ENCODE measurements at places on chromosomes 12 and 14.

DNA sequence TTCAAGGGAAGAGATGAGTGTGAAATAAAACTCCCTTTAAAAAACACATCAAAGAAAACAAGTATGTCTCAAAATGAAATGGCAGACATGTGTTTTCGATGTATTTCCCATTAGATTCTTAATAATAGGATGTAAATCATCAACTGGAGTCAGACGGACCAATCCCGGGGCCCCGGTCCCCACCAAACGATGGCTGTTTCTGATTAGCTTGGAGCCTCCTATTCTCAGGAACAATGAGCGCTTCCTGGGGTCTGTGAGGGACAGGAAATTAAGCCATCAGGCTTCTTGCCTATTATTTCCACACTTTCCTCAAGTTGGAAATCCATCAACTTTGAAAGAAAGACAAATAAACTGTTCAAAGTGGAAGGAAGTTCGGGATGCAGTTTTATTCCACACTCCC is 179.4 kb downstream of the EFCAB11 start:
- H3K4me3 ChIP-seq: no peak overlapping the region
- DNase-seq: no peak
- H3K27me3 ChIP-seq: peaks cover 15% of the 10 kb centered on the region
- H3K36me3 ChIP-seq: no peaks in the 10 kb centered on the region
- H3K4me1 ChIP-seq: peaks cover 18% of the 10 kb centered on the region
- H3K27ac ChIP-seq: no peak overlapping the region

DNA sequence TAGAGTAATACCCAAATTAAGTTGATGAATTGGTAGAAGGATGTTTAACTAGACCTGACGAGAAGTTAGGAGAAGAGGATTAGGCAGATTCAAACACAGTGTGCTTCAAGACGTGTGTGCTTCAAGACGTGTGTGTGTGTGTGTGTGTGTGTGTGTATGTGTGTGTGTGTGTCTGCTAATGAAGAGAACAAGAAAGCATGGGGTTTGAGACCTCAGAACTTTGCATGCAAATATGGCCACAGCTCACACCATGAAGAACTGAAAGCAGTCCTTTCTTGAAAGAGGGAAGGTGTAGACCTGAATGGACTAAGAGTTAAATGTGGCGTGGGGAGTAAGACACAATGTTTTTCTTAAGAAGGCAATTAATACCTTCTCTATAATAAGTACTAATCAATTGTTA is 32.5 kb upstream of the SSPN start:
- no peaks in the 10 kb centered on the region for H3K36me3 ChIP-seq
- peaks cover 7% of the 10 kb centered on the region for H3K4me1 ChIP-seq
- H3K27me3 ChIP-seq: peaks cover 25% of the 10 kb centered on the region

DNA sequence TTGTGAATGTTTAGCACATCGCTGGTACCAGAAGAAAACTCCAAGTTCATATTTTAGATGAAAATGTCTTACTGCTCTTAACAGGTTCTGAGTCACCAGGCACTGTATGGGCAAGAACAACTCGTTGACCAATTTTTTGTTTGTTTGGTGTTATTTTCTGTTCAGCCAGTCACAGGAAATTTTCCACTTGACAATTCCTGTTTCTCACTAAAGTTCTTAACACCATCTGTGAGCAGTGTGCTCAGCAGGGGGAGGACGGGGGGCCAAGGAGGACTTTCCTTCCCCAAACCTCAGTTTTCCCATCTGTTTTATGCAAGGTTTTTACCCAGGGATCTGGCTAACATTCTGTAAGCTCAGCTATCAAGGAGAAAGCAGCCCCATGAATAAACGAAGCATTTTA is 3.0 kb downstream of the NUAK1 start:
- DNase-seq: no peak
- H3K4me1 ChIP-seq: peaks cover 79% of the 10 kb centered on the region

DNA sequence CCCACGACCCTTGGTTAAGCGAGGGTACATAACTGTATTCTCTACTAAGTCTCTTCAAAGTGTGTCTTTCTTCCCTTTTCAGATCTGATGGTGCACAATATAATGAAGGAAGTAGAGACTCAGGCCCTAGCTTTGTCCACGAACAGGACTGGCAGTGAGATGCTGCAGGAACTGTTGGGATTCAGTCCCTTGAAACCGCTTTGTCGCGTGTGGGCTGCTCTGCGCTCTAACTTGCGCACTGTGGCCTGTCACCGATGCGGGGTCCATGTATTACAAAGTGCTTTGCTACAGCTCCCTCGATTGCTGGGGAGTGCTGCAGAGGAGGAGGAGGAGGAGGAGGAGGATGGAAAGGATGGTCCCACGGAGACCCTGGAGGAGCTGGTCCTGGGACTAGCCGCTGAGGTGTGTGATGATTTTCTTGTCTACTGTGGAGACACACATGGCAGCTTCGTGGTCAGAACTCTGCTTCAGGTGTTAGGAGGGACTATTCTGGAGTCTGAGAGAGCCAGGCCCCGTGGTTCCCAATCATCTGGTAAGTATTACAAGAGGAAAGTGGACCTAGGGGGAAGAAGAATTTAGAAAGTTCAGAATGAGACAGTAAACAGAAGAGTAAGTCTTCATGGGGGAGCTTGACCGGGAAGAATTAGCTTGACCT is 803 bp downstream of the NOP9 start:
- H3K27ac ChIP-seq: peak overlapping the region; percentile 75
- H3K4me3 ChIP-seq: peak overlapping the region; percentile 94
- H3K4me1 ChIP-seq: peaks cover 52% of the 10 kb centered on the region
- no peak for DNase-seq
- H3K27me3 ChIP-seq: no peaks in the 10 kb centered on the region

DNA sequence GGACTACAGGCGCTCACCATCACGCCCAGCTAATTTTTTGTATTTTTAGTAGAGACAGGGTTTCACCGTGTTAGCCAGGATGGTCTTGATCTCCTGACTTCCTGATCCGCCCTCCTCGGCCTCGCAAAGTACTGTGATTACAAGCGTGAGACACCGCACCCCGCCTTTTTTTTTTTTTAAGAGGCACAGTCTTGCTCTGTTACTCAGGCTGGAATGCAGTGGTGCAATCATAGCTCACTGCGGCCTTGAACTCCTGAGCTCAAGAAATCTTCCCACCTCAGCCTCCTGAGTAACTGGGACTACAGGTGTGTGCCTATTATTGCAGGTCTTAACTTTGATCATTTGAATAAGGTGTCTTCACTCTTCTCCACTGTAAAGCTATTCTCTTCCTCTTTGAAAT is 5.3 kb upstream of the GLTP start:
- peaks cover 16% of the 10 kb centered on the region for H3K4me1 ChIP-seq
- no peaks in the 10 kb centered on the region for H3K36me3 ChIP-seq
- no peak overlapping the region for H3K27ac ChIP-seq
- H3K4me3 ChIP-seq: no peak overlapping the region
- no peak for DNase-seq

- no peak overlapping the region for H3K27ac ChIP-seq
- H3K4me1 ChIP-seq: no peaks in the 10 kb centered on the region
- H3K4me3 ChIP-seq: no peak overlapping the region
- peaks cover 52% of the 10 kb centered on the region for H3K27me3 ChIP-seq
- no peak for DNase-seq
Measured at GRCh38 chr12:107929436-107929835, 154.9 kb downstream of the ASCL4 start.

GRCh38 chr14:88986146-88986841 is 161.8 kb downstream of the TTC8 start:
- no peak for DNase-seq
- H3K4me3 ChIP-seq: no peak overlapping the region
- no peaks in the 10 kb centered on the region for H3K36me3 ChIP-seq
- H3K4me1 ChIP-seq: no peaks in the 10 kb centered on the region

DNA sequence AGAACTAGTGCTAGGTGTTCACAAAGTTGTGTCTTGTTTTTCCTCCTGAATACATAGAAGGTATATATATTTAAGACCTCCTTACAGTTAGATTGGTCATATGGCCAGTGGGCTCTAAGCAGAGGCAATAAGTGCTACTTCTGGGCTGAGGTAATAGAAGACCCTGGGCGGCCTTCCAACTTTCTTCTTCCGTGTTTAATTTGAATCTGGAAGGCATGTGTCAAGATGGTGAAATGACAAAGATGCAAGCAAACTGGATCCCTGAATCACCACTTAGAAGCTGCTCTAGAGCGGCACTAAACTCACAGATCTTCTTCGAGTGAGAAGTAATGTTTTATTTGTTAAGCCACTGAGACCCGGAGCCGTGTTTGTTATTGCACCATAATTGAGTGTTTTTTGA is 201.0 kb upstream of the GZMB start:
- H3K36me3 ChIP-seq: peaks cover 5% of the 10 kb centered on the region
- no peaks in the 10 kb centered on the region for H3K27me3 ChIP-seq
- H3K27ac ChIP-seq: no peak overlapping the region

GRCh38 chr14:98223106-98223505 is 1048.9 kb downstream of the BCL11B start:
- no peak overlapping the region for H3K4me3 ChIP-seq
- H3K27ac ChIP-seq: no peak overlapping the region
- DNase-seq: no peak
- peaks cover 8% of the 10 kb centered on the region for H3K4me1 ChIP-seq
- peaks cover 7% of the 10 kb centered on the region for H3K27me3 ChIP-seq

DNA sequence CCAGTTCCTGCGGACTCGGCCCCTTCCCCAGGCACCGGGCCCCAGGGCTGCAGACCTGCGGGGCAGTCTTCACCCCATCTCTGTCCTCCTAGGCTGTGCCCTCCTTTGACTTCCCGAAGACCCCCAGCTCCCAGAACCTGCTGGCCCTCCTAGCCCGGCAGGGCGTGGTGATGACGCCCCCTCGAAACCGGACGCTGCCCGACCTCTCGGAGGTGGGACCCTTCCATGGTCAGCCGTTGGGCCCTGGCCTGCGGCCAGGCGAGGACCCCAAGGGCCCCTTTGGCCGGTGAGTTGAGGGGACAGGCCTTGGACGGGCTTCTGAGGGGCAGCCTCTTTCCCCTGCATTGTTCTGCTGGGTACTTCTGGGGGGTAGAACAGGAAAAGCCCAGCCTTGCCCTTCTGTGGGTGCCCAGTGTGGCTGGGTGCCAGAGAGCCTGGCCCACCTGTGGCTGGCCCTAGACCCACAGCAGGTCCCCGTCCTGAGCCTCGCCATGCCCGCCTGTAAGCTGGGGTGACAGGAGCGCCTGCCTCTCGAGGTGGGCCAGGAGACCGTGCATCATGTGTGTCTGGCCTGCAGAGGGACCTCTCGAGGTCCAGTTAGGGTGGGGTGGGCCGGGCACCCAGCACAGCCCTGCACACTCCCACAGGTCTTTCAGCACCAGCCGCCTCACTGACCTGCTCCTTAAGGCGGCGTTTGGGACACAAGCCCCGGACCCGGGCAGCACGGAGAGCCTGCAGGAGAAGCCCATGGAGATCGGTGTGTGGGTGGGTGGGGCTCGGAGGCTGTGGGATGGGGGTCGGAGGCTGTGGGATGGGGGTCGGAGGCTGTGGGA is 12.6 kb upstream of the PUS1 start:
- H3K36me3 ChIP-seq: peaks cover 8% of the 10 kb centered on the region
- H3K27ac ChIP-seq: no peak overlapping the region
- H3K4me1 ChIP-seq: no peaks in the 10 kb centered on the region
- H3K4me3 ChIP-seq: no peak overlapping the region

GRCh38 chr14:61322011-61322798 is 826 bp downstream of the PRKCH start:
- H3K36me3 ChIP-seq: no peaks in the 10 kb centered on the region
- peaks cover 53% of the 10 kb centered on the region for H3K27me3 ChIP-seq
- no peak for DNase-seq
- peaks cover 6% of the 10 kb centered on the region for H3K4me1 ChIP-seq
- peak overlapping the region; percentile 75 for H3K4me3 ChIP-seq

DNA sequence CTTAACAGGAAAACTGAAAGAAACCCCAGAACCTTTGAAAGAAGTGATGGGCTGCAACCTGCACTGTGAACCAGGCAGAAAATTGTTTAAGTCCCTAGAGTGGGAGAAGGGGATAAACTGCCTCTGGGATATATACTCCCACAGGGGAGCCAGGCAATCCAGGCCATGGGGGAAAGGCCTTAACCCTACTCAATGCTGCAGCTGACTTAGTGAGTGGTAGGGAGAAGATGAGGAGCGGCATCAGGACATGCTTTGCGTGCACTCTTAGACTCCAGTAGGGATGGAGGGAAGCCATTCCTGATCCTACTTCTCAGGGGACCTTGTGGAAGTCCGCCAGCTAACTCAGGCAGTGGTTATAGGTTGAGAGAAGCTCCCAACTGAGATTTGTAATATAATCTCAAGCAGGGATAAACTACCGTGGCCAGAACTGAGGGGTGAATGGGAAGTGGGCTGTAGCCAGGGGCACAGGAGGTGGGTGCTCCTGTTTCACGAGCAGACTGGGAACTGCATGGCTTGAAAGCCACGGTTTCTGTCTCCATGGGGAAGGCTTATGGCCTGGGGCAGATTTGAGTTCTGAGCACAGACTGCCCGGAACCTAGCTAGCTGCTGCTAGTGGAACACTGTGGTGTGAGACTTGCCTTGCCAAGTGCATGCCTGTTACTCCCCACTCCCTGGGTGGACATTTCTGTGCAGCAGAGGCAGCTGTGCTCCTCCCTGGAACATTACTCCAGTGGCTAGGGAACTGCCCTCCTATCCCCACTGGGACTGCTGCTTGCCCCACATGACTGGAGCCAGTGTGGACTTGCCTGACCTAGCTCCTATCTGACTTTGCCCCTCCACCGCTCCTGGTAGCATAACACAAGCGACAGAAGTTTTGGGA is 119.2 kb upstream of the SCAF11 start:
- H3K36me3 ChIP-seq: no peaks in the 10 kb centered on the region
- peak overlapping the region; percentile 24 for H3K27ac ChIP-seq
- H3K4me1 ChIP-seq: no peaks in the 10 kb centered on the region
- H3K4me3 ChIP-seq: no peak overlapping the region

DNA sequence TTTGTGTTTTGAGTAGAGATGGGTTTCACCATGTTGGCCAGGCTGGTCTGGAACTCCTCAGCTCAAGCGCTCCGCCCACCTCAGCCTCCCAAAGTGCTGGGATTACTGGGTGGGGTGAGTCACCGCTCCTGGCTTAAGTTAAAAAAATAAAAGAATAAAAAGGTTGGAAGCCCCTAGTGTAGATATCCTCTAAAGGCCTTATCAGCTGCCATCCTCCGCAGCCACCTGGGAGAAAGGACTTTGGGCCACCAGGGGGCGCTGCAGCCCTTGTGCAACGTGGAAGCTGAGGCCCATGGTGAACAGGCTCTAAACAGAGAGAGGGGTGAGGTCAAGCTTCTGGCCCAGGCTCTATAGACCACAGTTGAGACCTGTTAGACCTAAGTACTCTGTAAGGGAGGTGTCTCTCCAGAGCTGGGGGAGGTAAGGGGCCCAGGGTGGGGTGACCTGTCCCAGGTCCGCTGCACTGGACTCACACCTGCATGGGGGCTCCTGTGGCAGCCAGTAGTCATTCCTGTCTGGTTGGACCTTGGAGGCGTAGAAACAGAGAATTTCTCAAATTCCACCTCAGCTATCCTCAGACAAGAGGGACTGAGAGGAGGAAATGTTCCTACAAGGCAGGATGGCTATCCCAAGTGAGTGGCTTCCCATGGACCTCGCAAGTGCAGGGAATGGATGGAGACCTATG is 14.0 kb upstream of the RACGAP1 start:
- H3K27me3 ChIP-seq: peaks cover 23% of the 10 kb centered on the region
- no peak overlapping the region for H3K27ac ChIP-seq
- peaks cover 39% of the 10 kb centered on the region for H3K4me1 ChIP-seq
- DNase-seq: peak; percentile 95
- peak overlapping the region; percentile 38 for H3K4me3 ChIP-seq
- no peaks in the 10 kb centered on the region for H3K36me3 ChIP-seq

Data from nephron progenitor cell (in vitro differentiated cells).